ENCODE measurements at places on chromosomes 1 and 21.

DNA sequence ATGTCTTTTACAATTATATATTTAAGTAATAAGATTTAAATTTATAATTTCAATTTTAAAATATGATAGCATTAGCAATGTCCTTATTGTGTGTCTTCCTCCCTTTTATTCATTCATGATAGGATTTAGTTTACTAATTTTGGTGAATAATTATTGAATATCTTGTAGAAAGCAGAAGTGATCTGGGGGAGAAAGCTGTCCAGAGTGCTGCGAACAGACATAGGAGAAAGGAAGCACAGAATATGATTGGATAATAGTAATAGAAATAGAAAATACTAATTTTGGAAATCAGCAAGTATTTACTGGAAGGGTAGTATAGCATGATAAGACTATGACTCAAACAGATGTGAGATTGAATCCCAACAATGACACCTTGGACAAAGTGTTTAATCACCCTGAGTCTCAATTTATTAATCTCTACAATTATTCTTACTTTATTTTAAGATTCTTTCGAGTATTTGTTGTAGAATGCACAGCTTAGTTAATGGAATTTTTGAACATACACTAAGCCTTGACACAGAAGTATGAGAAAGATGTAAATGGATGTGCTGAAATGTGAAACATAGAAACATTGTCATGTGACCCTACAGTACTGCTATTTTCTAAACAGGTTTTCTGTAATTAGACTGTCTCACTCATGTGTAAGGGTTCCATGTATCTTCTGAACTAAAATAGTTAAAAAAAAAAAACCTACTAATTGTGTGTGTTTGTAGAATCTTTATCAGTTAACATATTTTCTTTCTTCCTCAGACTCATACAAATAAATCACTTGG lies 7.9 kb downstream of the SH3GLB1 start:
- no peak for DNase-seq

DNA sequence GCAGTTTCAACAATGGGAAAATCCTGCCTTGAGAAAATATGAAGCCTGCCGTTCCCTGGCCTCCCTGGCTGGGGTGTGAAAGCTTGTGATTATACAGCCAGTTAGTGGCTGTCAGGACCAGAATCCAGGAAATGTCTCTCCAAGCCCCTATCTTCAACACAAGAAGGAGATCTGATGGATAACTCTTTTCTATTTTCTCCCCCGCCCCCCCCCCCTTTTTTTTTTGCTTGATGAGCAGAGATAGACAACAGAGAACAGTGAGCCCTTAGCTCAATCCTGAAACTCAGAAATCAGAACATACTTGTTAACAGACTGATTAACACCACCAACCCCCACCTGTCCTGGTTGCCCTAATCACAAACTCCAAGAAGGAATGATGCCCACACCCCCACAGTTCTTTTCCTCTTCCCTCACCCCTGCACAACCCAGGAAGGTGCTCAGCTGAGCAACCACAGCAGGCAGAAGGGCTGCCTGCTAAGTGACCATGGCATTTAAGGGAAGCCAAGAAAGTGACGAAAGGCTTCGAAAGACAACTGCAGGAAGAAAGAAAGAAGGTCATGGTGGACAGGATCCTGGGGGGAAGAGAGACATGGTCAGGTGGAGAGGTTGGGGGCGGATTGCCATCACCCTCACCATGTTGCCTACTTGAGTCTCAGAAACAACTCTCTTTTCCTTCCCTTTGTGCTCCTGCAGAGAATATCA lies 12.3 kb upstream of the DENND2D start:
- DNase-seq = no peak

GRCh38 chr1:54378157-54378873 lies 27.9 kb downstream of the SSBP3 start:
- DNase-seq = no peak

DNA sequence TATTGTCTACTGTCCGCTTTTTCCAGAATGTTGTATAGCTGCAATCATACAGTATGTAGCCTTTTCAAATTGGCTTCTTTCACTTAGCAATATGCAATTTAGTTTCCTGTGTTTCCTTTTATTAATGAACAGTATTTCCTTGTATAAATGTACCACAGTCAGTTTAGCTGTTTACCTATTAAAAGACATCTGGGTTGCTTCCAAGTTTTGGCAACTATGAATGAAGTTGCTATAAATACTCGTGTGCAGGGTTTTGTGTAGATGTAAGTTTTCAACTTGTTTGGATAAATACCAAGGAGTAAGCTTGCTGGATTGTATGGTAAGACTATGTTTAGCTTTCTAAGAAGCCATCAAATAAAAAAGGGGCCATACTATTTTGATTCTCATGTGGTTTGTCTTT lies 24.4 kb upstream of the KCNJ6 start:
- no peak for DNase-seq

GRCh38 chr1:67371681-67372080 lies 58.5 kb downstream of the SERBP1 start:
- DNase-seq = no peak

DNA sequence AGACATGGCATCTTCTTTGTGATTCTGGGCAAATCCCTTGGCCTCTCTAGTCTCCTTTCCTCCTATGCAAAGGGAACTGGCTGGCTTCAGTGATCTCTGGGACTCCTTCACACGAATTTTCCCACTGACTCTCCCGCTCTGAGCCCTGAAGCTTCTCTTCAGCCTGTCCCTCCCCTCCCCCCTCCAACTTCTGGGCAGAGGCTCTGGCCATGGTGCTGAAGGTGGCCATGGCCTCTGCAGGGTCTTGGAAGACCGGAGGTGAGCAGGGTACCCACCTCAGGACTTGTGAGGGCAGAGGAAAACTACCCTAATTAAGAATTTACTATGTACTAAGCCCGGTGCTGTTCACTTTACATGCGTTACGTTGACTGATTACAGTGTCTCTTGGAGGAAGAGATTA lies 29.4 kb upstream of the POU3F1 start:
- no peak for DNase-seq

- no peak for DNase-seq
These were observed 27.5 kb downstream of the LRRC8C start for GRCh38 chr1:89660224-89661061.

DNA sequence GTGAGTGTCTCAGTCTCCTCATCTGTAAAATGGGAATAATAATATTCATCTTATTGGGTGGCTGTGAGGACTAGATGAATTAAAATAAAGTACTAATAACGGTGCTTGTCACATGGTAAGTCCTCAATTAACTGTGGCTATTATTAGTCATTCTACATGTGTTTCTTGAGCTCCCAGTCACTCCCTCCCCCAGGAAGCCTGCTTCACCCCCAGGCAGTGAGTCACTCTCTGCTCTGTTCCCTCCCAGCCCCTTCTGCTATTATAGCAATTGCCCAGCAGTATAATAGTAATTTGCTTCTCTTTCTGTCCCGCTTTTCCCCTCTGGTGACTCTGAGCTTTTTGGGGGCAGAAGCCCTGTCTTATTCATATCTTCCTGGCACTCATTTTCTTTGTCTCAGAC lies 102.0 kb downstream of the BEND5 start:
- DNase-seq = no peak

GRCh38 chr1:206918076-206918475 lies 3.7 kb downstream of the FCMR start:
- no peak for DNase-seq

DNA sequence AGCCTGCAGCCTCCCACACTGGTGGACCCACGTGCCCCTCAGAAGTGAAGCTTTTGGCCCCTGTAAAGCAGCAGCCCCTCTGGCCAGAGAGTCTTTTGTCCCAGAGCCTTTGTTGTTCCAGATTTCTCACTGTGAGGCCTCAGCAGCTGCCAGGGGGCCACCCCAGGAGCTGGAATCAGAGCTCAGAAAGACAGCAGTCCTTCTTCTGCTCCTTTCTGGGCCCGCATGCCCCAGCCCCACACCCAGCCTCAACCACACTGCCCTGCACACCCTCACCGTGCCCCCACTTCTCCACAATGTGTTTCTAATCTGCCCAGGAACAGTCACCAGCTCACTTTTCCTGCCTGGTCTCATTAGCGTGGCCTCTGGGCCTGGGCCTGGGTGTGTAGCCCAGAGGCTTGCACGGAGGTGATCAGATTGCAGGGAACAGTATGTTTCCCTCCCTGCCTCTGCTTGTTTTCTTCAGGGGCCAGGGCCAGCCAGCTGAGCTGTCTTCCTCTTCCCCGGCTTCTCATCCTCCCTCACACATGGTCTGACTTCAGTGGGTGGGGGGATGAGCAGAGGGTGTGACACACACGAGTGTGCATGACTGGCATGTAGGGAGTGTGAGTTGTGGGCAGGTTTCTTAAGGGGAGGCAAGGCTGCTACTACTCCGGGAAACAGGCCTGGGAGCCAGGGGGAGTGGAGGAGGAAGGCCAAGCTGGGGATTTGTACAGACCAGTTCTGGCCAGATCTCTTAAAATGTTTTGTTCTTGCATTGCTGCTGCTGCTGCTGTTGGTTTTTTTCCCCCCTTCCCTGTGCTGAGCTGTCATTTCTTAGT lies 82.5 kb upstream of the ZNF648 start:
- no peak for DNase-seq

All from stimulated activated CD8-positive, alpha-beta memory T cell treated with anti-CD3 and anti-CD28 coated beads, Interleukin-15, amount 100 ng/mL, for 24 hours (primary cell).